GM19239 (cell line): ENCODE measurements at places on chromosomes 13 and 19.

- no peak for DNase-seq
These were observed 101.4 kb upstream of the GPR12 start for GRCh38 chr13:26861941-26862340.

DNA sequence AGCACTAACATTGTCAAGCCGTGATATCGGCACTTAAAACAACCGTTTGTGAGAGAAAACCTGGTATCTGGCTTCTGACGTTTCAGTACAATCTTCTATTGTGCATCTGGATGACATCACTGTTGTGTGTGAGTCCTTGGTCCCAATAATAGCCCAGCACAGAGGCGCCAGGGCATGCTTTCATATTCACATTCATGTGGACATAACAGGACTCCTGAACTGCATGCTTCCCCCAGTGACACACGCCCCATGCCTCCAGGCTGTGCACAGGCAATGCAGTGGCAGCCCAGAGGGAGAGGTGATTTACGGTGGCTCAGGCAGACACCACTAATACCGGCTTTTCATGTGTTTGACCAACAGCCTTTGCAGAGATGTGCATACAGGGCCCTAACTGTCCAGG, 58.1 kb downstream of the MRPL57 start:
- DNase-seq = no peak

DNA sequence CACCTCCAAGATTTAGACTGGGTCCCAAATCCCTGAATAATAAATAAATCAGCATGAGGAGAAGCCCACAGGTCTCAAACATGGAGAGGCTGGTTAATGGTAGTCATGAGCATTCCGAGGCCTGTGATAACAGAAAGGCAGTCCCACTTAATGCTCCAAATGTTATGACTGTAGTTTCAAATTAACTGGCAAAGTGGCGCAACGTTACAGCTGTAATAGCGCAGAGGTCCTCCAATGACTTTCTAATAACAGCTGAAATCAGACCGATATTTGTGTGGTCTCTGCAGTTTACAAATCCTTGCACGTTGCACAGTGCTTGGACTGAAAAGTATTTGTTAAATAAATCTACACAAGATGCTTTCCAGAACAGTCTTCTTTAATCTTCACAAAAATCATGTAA, 141.8 kb downstream of the ABCC4 start:
- DNase-seq = no peak

DNA sequence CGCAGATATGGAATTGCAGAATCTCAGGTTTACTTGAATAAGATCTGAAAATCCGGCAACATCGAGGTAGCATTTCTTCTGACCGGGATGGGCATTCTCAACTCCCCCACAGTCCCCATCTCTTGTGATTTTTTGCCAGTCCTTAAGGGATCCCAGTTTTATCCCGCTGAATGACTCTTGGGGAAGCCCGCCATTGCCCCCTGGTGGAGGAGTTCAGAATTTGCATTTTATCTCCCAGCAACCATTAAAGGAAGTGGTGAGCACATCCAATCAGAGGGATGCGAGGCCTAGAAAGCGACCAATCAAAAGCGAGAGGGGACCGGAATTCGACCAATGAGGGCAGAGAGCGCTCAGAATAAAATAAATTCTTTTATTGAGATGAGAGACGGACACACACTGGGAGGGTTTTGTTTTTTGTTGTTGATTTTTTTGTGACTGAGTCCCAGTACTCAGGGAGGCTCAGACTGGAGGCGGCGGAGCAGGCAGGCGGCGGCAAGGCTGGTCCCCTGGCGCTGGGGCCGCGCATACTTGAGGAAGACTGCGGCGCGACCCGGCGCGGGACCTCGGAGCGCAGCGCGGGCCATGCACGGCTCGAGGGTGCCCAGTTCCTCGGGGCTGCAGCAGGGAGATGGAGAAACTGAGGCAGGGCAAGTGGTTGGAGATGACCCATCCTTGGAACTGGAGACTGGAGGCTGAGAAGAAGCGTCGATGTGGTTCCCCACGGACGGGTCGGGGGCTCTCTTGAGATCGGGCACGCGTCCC, 3.9 kb upstream of the TTC9B start:
- DNase-seq = peak; percentile 99

DNA sequence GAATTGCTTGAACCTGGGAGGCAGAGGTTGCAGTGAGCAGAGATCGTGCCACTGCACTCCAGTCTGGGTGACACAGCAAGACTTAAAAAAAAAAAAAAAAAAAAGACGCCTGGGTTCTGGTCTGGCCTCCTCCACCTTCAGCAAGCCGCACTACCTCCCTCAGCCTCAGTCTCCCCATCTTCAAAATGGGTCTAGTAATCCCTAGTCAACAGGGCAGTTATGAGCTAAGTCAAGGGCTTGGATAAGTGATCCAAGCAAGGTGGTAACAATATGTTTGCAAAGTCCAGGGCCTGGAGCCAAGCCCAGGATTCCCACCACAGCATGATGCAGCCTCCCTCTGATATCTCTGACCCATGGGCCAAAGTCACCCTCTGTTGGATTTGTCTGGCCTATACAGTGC, 4.4 kb downstream of the KDELR1 start:
- DNase-seq = no peak

GRCh38 chr13:98525456-98526181, 51.3 kb downstream of the STK24 start:
- DNase-seq = no peak

GRCh38 chr19:49651029-49651819, 9.2 kb downstream of the SCAF1 start:
- no peak for DNase-seq

GRCh38 chr19:57075801-57076492, 43.8 kb upstream of the USP29 start:
- DNase-seq = no peak

- DNase-seq = no peak
These were observed 4.6 kb downstream of the CADM4 start for GRCh38 chr19:43634872-43635560.

- DNase-seq = no peak
These were observed 188.2 kb upstream of the TSC22D1 start for GRCh38 chr13:44764302-44764692.

DNA sequence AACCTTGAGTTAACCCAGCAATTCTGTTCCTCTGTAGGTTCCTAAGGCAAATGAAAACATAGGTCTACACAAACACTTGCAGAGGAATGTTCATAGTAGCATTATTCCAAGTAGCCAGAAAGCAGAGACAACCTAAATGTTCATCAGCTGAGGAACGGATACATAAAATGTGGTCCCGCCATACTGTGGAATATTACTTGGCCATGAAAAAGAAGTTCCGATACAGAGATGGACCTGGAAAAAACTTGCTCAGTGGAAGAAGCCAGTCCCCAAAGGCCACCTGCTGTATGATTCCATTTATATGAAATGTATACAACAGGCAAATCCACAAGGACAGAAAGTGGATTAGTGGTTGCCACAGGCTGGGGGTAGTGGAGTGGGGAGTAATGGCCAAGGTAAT, 53.0 kb downstream of the ARHGEF18 start:
- DNase-seq = no peak

GRCh38 chr13:64371045-64371444, 2859.1 kb downstream of the PCDH9 start:
- no peak for DNase-seq

DNA sequence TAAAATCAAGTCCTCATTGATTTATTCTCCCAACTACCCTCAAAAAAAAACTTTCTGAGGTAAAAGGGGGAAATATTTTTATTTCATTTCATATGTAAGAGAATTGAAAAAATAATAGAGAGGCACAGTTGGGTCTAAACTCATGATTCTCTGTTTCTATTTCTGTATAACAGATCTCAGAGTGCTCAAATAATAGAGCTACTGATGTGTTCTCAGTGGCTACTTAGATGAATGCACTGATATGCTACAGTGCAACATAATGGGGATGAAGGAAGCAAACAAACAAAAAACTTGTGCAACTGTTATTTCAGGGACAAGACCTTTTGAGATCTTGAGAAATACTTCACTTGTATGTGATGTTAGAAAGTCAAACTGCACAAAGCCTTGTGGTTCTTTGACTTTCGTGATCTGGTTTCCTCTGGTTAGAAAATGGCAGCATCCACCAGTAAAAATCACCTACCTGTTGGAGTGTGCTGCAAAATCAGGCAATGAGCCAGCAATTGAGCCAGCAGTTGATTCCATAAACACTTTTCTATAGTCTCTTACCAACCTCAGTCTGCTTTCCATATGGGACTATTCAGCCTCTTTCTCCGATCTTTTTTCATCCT, 9.7 kb upstream of the DACH1 start:
- DNase-seq = no peak

DNA sequence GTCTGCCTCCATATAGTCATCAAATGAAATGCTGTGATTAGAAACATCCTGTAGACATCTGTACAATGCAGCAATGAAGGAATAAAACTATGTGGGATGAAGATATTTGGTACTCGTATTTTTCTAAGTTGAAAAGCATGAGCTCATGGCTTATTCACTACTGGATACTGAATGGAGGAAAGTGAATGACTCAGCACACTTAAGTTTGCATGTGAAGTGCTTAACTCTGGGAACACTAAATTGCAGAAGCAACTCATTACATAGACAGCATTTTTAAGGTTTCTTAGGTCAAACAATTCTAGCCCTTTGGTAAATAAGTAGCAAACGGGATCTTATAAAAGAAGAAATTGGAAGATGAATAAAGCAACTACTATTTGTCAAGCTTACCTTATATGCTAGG, 429.0 kb upstream of the MIR17HG start:
- DNase-seq = no peak

DNA sequence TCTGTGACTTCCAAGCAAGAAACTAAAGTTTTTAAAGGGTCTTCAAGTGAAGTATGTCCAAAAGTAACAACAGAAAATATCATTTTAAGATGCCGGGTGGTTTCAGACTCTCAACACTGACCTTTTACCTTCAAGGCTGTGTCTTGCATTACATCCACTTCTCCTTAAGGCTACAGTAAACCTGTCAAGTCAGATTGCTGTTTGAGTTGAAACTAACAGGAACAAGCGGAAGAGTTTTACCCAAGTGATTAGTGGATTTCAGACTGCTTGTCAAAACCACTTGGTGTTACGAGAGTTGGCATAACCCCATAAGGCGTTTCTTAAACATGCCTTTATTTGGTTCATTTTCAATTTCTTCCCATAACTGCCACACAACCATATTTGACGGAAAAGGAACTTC, 283.1 kb downstream of the DCT start:
- DNase-seq = no peak

GRCh38 chr13:41802684-41803444, 158.0 kb downstream of the VWA8 start:
- DNase-seq = no peak

- DNase-seq = no peak
These were observed 21.0 kb upstream of the SERP2 start for GRCh38 chr13:44352671-44353070.

GRCh38 chr13:45105895-45106294, 14.4 kb upstream of the GTF2F2 start:
- no peak for DNase-seq

- no peak for DNase-seq
These were observed 1227.4 kb downstream of the PCDH17 start for GRCh38 chr13:58858870-58859371.

GRCh38 chr19:39941615-39942365, 7.4 kb upstream of the FCGBP start:
- no peak for DNase-seq

DNA sequence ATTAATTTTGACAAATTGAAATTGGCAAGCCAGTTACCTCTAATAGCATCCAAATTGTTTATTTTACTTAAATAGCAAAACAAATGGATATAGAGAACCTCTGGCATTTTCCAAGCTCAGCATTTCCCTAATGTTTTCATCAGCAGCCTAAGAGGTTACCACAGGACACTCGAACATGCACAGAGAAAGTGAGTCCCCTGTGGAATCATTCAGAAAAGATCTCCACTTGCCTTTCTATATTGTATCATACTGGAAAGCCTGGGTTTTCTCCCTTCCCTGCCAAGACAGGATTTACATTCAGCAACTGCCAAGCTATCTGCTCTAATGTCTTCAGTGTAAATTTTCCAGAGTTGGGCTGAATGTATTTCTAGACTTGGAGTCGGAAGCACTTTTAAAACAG, 188.9 kb downstream of the KCTD12 start:
- no peak for DNase-seq

GRCh38 chr13:79660361-79660760, 179.4 kb downstream of the NDFIP2 start:
- DNase-seq = no peak

GRCh38 chr13:37457612-37458011, 141.0 kb downstream of the POSTN start:
- DNase-seq = no peak

DNA sequence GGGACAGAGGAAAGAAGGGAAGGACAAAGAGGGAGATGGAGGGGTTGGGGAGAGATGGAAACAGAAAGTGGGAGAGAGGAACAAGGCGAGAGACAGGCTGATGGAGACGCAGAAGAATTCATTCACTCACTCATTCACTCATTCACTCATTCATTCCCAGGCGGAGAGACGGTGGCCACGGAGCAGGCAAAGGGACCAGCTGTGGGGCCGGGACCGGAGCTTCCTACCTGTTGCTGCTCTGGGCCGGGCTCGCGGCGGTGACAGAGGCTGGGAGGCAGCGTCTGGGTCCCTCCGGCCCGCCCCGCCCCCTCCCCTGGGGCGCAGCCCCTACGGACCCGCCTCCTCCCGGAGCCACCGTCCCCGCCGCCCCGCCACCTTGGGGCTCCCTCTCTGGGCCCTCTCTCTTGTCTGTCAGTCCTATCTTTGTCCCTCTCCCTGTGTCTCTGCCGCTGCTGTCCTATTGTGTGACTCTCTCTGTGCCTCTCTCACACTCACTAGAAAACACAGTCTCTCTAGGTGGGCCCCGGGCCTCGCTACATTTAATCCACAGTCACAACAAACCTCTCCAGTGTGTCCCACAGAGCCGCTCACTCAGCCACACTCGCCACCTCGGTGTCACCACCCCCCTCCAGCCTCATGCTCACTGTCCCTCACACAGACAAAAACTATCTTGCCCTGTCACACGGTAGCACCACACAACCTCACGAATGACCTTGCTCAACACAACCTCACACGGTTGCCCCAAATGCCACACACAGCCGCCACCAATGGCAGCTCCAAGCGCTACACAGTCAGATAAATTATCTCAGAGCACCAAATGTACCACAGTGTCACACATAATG, at the start of gene GNG8:
Gene GNG8, minus strand, starts transcription at position 283 of the 842 bp plus-strand sequence. CDS start 1,520 bp downstream, outside the sequence.
- DNase-seq = no peak

- DNase-seq = peak; percentile 45
These were observed 9.5 kb upstream of the LILRB4 start for GRCh38 chr19:54653181-54653809.

DNA sequence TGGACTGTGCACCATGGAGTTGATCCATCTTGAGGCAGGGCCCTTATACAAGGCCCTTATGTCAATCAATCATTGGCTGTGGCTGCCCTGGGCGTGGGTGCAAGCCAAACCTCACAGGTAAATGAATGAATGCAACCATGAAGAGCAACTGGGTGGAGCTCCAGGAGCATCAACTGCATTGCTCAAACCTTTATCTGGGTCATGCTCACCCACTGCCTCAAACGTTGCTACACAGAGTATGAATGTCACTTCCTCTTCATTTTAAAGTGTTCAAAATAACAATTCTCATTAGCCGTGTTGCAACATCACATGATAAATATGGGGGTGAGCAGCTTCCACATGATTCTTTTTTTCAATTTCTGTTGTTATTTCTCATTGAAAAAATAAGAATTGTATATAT, 6.4 kb upstream of the ZNF333 start:
- DNase-seq = no peak
